A549 treated with Mapracorat at 1 μM for 4 hours (cell line): ENCODE measurements at places on chromosomes 1 and 21. TPM values are rescaled to one million over a fixed set of nuclear protein-coding genes. Genes with fewer than 3 reads are reported as not detected.

PDE9A gene
- total RNA-seq, result 1.0 to 1.5 TPM (median 1.3 TPM) in 5 replicates

SPATA45 gene
- total RNA-seq, result not detected in 5 replicates

CTH gene
- total RNA-seq, result 1.2 to 1.8 TPM (median 1.5 TPM) in 5 replicates

CFAP74 gene
- 0.06 TPM in 1 of 5 replicates, not detected in the others for total RNA-seq

AVPR1B gene
- not detected in 5 replicates for total RNA-seq

HMGCS2 gene
- total RNA-seq, result not detected in 5 replicates

TPTE gene
- total RNA-seq, result not detected in 5 replicates

LEFTY2 gene
- 0.08 to 0.49 TPM in 2 of 5 replicates, not detected in the others for total RNA-seq

SPRR2F gene
- not detected in 5 replicates for total RNA-seq

KIAA1614 gene
- total RNA-seq, result 0.53 to 1.2 TPM (median 0.74 TPM) in 5 replicates

TSPAN1 gene
- 2.1 to 3.2 TPM (median 2.6 TPM) in 5 replicates for total RNA-seq

NBPF6 gene
- total RNA-seq, result 0.15 TPM in 1 of 5 replicates, not detected in the others

DIO1 gene
- not detected in 5 replicates for total RNA-seq

KCNT2 gene
- total RNA-seq, result 0.03 to 0.05 TPM (median 0.04 TPM) in 3 of 5 replicates, not detected in the others

KLHDC9 gene
- 1.0 to 2.7 TPM (median 1.5 TPM) in 5 replicates for total RNA-seq

FHAD1 gene
- total RNA-seq, result 0.45 to 0.96 TPM (median 0.64 TPM) in 5 replicates

SNX7 gene
- total RNA-seq, result 22.9 to 40.8 TPM (median 23.9 TPM) in 5 replicates

SMIM11 gene
- 1.3 to 12.7 TPM (median 8.5 TPM) in 5 replicates for total RNA-seq

PIK3C2B gene
- 4.7 to 7.5 TPM (median 6.9 TPM) in 5 replicates for total RNA-seq

SMG7 gene
- total RNA-seq, result 31.2 to 38.5 TPM (median 33.3 TPM) in 5 replicates
